ENCODE measurements at places on chromosomes 16 and 17.
A peak's percentile ranks its signal among the peaks of the same experiment; 100 is the strongest.

GRCh38 chr17:75110234-75110937 lies 617 bp downstream of the ARMC7 start:
- DNase-seq = peak; percentile 49

DNA sequence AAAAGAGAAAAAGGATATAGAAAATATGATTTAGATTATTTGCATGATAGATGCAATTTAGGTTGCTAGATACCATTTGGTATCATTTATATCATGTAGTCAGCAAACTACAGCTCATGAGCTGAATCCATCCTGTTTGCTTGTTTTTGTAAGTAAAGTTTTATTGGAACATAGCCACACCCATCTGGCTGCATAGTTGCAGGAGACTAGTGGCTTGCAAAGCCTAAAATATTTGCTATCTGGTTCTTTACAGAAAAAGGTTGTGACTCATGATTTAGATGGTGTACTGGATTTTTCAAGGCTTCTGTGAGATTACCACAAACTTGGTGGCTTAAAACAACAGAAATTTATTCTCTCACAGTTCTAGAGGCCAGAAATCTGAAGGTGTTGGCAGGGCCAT lies 49.9 kb downstream of the MAP2K4 start:
- DNase-seq = no peak

DNA sequence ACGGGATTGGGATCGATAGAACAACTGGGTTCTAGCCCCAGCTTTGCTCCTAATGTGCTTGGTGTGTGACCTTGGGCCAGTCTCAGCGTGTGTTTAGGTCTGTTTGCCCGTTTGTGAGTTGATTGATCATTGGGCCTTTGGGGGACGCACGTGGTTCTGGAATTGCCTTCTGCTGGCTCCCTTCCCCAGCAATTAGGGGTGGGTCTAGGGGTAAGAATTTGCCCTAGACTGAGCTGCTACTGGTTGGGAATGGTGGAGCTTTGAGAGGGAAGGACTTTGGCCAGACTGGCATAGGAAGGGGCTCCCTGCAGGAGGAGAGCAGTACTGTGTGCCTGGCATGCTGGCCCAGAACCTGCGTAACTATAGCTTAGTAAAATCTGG lies 1.5 kb downstream of the SPNS2 start:
- DNase-seq = peak; percentile 26

GRCh38 chr16:49644145-49644463 lies 211.8 kb downstream of the ZNF423 start:
- no peak for DNase-seq

DNA sequence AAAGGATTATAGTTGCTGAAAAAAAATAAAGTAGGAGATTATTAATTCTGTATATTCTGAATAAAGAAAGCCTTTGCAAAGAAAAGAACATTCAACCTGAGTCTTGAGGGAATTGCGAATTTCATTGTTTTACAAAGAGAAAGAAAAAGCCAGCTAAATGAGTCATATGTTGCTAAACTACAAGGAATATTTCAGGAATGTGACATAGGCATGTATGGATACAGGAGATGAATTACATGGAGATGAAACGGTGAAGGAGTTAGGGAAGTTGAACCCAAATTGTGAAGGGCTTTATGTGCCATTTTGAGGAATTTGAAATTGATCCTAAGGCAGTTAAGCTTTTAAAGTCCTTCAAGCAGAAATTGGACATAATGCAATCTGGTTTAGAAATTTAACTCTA lies 177.3 kb upstream of the RBL2 start:
- DNase-seq = no peak

- DNase-seq = no peak
Measured at GRCh38 chr17:13862346-13862745, 207.0 kb upstream of the COX10 start.

GRCh38 chr16:65126845-65127624 lies 5.2 kb upstream of the CDH11 start:
- no peak for DNase-seq

DNA sequence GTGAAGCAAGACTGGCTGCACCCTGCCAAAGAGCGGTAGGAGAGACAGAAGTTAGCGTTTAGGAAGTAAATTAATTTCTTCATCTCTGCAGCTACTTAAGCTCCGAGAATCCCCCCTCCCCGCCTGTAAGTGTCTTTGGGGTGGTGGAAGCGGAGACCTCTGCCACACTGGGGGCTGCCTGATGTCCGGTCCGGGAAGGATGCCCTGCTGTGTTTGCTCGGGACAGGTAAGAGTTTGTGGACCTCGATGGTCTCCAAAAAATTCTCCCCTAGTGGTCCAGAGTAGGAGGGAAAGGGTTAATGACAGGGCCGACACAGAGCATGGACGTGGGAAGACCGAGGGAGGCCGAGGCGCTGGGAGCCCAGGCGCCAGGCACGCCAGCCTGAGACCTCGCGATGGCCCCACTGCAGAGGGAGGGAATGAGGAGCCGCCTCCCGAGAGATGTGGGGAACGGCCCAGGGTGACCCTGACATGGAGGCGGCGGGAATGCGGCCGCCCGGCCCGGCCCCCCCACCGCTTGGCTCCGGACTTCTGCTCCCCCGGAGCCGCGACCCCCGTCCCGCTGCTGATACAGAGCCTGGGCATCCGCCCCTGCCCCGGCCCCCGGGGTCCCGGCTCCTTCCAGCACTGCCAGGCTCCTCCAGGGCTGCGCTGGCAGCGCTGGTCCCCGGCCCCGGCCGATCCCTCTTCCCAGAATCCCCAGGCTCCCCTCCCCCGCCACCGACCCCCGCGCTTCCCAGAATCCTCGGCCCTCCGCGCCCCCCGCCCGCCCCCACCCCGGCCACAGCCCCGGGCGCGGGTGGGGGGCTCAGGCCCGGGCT lies 680 bp downstream of the ZNF629 start:
- peak; percentile 75 for DNase-seq

DNA sequence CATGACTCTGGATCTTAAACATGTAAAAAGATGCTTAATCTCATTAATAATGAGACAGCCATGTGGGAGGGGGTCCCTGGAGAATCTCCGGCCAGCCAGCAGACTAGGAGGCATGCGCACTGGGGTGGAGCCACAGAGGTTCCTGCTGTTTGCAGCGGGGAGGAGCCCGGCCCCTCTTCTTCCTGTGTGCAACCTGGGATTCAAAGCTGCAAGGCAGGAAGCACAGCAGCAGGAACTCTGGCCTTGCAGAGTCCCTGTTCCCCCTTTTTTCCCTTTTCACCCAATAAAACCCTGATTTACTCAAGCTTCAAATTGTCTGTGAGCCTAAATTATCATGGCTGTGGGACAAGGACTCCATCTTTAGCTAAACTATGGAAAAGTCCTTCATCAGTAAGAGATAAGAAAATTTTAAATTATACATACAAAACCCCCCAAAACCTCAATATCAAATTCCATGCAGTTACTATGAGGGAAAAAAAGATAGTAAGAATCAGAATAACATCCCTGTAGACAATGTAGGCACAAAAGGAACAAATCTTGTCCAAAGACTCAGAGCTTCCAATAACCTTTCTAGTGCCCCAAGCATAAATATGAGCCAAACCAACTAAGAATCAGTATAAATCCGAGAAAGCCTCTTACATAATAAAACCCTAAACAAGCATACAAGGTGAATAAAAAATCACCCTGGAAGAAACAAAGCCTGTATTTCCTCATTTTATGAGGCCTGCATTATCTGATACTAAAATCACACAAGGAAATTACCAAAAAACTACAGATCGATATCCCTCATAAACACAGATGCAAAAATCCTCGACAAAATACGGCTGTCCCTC lies 12.1 kb downstream of the CFDP1 start:
- peak; percentile 83 for DNase-seq

GRCh38 chr17:71792966-71793365 lies 327.9 kb upstream of the SOX9 start:
- DNase-seq = no peak

GRCh38 chr16:49785970-49786369 lies 69.9 kb downstream of the ZNF423 start:
- DNase-seq = no peak

DNA sequence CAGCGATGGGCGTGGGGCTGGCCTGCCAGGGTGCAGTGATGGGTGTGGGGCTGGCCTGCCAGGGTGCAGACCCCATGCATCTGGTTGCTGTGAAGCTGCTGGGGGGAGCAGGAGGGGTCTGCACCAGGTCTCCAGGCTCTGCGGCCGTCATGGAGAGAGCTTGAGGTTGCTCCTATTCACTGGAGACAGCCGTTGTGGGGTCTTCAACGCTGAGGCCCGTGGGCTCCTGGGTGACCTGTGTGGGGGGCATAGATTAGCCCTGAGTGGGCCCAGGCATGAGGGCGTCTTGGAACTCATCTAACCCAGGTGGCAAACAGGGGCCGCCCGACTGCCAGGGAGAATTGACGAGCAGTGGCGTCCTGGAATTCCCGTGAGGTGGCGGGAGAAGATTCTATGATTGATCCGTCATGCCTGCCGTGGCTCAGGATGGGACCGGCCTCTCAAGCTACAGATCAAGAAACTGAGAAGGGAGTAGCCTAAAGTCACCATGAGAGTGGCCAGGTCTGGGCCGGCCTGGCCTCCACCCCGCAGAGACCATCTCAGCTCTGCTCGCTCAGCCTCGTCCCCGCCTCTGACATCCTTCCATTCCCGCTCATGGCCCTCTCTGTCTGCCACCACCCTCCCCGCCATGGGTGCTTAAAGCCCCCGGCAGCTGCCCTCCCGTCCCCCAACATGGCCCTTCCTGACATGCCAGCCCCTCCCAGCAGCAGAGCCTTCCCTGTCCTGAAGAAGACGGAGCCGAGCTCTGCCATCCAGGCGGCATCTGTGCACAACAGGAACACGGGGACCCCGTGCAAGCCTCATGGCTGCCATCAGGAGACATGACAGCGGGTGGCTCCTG lies 50.7 kb upstream of the ACSF3 start:
- DNase-seq = no peak

GRCh38 chr17:7651665-7652387 lies 1.1 kb downstream of the ATP1B2 start:
- peak; percentile 38 for DNase-seq

- no peak for DNase-seq
Measured at GRCh38 chr17:71434716-71435115, 686.1 kb upstream of the SOX9 start.

- DNase-seq = peak; percentile 70
Measured at GRCh38 chr16:57092786-57093411, 516 bp downstream of the CPNE2 start.

GRCh38 chr17:59914274-59914854 lies 21.4 kb downstream of the RPS6KB1 start:
- peak; percentile 60 for DNase-seq

DNA sequence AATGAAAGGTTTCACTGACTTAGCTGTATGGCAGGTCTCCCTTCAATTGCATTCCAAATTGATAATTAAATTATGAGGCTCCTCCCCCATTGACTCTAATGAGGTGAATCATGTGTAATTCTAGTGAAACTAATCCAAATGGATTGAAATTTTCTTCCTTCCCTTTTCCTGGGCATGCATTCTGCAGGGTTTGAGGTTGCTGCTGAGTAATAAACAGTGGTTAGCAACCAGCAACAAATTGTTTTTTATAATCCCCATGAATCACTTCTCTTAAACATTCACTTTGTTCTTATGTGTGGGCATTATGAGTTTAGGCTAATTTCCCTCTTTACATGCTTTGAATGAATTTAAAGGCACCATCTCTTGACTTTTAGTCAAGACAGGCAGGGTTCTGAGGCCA lies 43.4 kb downstream of the MYOCD start:
- DNase-seq = no peak

DNA sequence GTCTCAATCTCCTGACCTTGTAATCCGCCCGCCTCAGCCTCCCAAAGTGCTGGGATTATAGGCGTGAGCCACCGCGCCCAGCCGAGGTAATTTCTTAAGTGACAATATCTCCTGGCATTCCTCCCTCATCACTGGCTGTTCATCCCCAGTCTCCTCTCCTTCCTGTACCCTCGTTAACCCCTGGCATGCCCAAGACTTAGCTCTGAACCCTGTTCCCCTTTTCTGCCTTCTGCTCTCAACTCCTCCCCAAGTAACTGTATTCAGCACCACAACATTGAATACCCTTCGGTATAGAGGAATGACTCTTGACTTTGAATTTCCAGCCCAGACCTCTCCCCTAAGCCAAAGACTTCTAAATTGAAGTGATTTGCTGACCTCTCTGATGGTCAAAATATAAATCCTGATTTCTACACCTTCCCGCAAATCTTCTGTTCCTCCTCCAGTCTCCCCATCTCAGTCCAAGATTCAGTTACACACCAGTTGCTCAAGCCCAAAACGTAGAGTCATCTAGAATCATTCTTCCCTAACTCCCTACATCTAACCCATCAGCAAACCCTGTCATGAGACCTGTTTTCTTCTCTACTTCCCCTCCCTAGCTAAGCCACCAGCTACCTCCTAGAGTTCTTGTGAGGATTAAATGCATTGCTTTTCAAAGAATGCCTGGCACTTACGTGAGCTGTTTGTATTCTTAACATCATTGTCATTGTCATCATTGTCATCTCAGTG lies 14.8 kb downstream of the PMP22 start:
- DNase-seq = no peak

DNA sequence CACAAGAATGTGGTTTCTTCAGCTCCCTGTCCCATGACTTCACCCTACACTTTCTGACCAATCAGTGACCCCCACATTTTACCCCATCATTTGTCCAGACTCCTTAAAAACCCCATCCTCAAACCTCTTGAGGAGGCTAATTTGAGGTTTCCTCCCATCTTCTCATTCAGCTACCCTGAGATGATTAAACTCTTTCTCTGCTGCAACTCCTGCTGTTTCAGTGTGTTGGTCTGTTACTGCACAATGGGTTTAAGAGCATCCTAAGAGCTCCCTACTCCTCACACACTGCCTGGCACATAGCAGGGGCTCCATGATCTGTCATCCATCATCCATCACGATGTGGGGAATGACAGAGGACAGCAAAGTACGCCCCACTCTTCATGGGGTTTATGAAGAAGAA lies 212.6 kb downstream of the SLC39A11 start:
- no peak for DNase-seq

DNA sequence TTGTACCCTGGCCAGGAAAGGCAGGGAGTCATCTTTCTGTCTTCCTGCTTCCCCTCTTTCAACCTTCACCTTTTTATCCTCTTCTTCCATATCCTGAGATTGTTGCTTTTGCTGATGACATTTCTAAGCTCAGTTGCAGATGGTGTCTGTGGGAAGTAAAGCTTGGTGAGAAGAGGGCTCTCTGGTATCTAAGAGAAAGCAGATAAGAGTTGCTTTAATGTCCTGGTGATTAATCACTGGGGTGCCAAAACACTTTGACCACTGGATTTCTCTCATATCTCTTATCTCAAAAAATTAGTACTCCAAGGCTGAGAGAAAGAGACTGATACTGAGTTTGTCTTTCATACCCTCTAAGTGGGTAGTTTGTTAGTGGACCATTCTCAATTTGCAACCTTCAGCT lies 71.3 kb downstream of the NEUROD2 start:
- DNase-seq = no peak

- no peak for DNase-seq
Measured at GRCh38 chr16:56860226-56861020, 4.6 kb upstream of the SLC12A3 start.
